ENCODE measurements at places on chromosomes 16 and 17.

- no peak for DNase-seq
Measured at GRCh38 chr16:11570806-11571205, 15.9 kb downstream of the LITAF start.

- no peak for DNase-seq
Measured at GRCh38 chr16:71930013-71930563, 34.8 kb downstream of the IST1 start.

- DNase-seq = no peak
Measured at GRCh38 chr17:41863074-41863848, 2.0 kb downstream of the KLHL11 start.

DNA sequence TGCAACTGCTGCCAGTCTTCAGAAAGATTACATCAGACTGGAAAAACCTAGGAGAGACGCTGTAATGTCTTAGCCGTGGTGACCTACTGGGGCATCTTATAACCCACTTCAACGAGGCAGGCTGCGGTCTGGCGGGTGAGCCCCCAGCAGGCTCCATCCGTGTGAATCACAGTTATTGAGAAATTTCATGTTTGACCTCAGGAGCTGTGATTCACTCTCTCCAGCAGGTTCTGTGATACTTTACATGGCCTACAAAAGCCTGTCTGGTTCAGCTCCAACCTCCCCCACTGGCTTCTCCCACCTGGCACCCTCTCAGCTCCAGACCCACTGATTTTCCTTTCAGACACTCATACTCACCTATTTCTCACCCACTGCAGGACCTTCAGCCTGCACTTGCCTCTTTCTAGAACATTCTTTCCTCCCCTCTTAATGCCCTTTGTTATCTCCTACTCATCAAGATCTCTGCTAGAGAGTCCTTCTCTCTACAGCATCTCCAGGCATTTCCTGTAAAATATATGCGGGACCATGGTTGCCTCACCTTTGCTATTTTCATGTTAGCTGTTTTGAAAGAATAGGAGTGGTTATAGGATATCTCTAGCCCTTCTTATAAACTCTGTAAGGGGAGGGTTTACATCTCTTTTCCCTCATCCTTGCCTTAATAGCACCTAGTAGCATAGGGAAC is 227.9 kb downstream of the MAF start:
- no peak for DNase-seq

- DNase-seq = no peak
Measured at GRCh38 chr16:87700406-87701077, 65.2 kb downstream of the KLHDC4 start.

DNA sequence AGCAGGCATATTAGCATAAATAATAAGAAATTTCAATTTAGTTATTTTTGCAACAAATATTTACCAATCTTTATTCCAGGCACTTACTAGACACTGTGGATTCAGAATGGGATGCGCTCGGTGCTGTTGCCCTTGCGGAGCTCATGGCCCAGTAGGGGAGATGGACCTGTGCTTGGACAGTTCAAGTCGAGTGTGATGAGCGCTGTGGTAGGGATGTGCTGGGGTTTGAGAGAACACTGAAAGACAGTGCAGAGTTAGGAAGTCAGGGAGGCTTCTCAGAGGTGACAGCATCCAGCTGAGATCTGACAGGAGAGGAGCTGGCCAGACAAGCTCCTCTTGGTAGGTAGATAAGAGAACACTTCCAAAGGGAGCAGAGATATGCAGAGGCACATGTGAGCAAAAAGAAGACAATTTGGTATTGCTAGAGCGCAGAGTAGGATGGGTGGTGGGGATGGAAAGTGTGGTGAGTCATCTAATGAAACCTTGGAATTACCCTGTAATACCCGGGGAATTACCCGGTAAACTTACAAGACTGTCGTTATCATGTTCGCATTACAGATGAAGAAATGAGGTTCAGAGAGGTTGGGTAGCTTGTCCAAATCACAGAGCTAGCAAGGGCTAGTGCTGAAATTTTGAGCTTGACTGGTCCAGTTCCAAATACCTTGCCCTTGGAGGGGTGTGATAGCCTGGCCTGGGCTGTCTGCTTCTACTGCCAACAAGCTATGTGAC is 298.1 kb upstream of the N4BP1 start:
- no peak for DNase-seq

GRCh38 chr16:88434353-88434690 is 18.8 kb upstream of the ZFPM1 start:
- no peak for DNase-seq

Measured in stimulated activated CD8-positive, alpha-beta memory T cell treated with anti-CD3 and anti-CD28 coated beads, Interleukin-7, amount 100 ng/mL, for 24 hours (primary cell).